ENCODE measurements at places on chromosomes 5 and 9.
A peak's percentile ranks its signal among the peaks of the same experiment; 100 is the strongest.

DNA sequence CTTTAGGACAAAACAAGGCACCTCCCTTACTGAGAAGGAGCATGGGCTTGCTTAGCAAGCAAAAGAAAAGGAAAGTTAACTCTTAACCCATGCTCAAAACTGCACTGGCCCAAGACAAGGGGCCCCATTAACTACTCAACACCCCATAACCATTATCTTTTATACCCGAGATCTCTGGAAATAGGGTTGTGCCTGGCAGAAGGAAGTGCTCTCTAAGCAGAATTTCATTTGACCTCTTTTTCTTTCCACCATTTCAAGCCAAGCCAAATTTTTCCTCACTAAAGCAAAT lies 167.2 kb downstream of the RASEF start:
- DNase-seq, result no peak

DNA sequence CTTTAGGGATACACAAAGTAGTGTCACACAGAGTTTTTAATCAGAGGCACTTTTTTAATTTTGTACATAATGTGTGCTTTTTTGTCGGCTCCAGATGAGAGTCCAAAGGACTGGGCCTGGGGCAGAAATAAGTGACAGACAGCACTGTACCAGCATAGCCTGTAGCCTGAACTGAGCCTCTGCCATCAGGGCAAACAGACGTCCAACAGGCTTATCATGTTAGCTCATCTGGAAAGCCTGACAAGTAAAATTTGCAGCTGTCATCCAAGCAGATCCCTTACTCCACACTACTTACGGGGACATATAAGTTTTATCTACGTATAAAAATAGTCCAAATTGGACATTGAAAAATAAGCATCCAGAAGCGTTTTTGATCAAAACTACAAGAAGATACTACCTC lies 233.1 kb upstream of the GAS1 start:
- no peak for DNase-seq

DNA sequence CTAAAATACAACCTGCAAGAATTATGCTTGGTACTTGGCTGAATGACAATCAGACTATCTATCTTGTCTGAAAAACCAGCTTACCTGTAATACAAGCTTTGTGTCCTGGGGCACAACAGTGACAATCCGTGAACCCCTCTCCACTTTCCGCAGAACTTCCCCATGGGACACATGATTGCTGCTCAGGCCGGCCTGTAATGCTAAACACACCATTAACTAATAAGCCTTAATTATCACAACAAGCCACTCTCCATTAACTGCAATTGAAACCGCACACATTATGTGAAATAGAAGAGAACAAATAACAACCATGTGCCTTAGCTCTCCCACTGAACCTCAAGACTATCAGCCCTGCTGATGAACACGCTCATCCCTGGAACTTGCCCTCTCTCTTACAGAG lies 33.7 kb downstream of the ELP1 start:
- no peak for DNase-seq

DNA sequence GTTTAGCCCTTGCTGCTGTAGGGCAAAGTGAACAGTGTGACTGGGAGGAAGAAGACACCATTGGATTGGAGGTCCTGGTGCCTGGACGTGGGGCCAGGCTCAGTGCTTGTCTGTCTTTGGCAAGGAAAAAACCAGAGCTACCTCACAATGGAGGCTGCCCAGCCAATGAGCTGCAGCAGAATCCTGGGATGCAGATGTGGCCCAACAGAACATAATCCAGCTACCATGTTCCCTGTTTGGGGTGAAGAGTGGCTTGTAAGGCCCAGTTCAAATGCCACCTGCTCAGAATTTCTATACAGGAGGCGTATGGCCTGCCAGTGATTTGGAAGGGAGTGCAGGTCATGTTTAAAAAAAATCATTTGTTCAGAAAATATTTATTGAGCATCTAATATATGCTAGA lies at the start of gene SLC36A3:
SLC36A3 (minus strand) TSS at position 101 of the 400 bp plus-strand sequence. CDS start 412 bp downstream, outside the sequence.
- DNase-seq, result no peak

GRCh38 chr9:83322438-83322837 lies 215.8 kb downstream of the FRMD3 start:
- no peak for DNase-seq

GRCh38 chr9:133347515-133347984 lies 381 bp downstream of the MED22 start:
- DNase-seq, result peak; percentile 55

GRCh38 chr5:116454417-116454927 lies 120.2 kb downstream of the SEMA6A start:
- DNase-seq, result peak; percentile 4

- no peak for DNase-seq
Observed at GRCh38 chr5:3456121-3456681, 139.4 kb upstream of the IRX1 start.

DNA sequence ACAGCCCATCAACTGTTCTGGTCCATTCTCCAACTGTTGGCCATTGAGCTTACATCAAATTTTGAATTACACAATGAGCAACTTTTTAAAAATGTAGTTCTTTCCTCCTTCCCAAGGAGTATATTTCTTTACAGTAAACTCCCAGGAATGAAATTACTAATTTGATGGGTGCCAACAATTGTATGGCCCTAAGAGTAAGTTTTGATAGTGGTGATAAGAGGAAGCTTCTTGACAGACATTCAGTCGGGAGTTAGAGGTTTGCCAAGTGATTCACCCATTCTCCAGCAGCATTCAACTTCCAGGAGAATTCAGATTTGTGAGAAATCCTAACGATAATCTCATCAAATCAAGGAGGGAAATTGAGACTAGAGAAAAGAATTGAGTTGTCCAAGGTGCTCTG lies 579.9 kb downstream of the ACTL7B start:
- no peak for DNase-seq
